ENCODE measurements at places on chromosomes 7 and 10.

GRCh38 chr7:69105092-69105491, 493.2 kb upstream of the AUTS2 start:
- DNase-seq = no peak

DNA sequence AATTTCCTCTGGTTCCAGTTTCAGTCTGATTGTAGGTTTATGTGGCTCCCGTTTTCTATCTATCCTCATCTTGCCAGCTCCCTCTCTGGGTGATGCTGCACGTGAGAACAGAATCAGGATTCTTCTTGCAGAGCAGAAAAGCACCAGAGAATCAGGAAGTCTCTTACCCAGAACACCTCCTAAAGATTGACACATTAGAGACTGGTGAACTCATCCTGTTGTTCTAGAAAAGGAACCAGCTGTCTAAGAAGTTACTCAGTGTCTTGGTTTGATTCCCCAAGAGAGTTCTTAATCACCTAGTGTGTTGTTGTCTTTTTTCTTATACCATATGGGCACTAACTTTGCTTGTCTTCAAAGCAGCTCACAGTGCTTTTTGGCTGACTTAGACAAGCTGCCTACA, 152.4 kb downstream of the DGKI start:
- peak; percentile 90 for DNase-seq

DNA sequence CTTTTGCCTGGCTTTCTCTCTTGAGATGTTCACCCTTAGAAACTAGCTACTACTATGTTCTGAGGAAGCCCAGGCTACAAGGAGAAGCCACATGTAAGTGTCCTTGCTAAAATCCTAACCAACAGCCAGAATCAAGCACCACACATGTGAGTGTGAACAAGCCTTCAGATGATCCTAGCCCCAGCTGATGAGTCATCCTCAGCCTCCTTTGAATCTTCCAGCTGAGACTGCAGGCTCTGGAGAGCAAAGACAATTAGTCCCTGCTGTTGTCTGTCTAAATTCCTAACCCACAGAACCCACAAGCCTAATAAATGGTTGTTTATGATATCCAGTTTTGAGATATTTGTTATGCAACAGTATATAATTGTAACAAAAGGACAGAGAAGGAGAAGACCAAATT, 92.8 kb upstream of the TAC1 start:
- no peak for DNase-seq

GRCh38 chr10:79081353-79082034, 12.7 kb downstream of the ZMIZ1 start:
- peak; percentile 87 for DNase-seq
